ENCODE measurements at places on chromosomes 5 and 9.
A peak's percentile ranks its signal among the peaks of the same experiment; 100 is the strongest.

- no peak for DNase-seq
These were observed 9.5 kb downstream of the KCNV2 start for GRCh38 chr9:2726650-2727340.

GRCh38 chr5:143030349-143030748 lies 260.2 kb downstream of the ARHGAP26 start:
- no peak for DNase-seq

DNA sequence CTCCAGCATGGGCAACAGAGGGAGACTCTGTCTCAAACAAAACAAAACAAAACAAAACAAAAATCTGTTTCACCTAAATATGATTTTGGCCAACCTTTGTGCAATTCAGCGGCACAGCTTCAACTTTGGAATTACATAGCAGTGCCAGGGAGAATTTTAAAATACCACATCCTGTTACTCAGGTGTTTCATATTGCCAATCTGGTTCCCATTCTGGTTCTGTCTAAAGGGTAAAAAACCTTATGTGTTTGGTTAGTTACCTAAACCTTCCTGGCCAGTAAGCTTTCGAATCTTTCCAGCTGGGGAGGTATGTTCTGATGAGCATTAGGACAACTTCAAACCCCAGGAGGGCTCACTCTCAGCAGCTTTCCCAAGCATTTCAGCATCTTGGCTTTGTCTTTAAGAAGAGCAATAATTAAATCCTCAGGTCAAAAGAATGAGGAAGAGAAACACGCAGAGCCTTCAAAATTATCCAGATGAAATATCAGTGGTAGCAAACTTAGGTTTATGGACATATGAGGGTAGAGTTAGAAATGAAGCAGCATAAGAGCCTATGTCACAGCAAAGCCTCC lies 2.7 kb downstream of the DAB2 start:
- DNase-seq: no peak

- no peak for DNase-seq
These were observed 69.0 kb upstream of the DAPK1 start for GRCh38 chr9:87428659-87429058.

- no peak for DNase-seq
These were observed 1.4 kb upstream of the GM2A start for GRCh38 chr5:151251621-151252020.

- DNase-seq: no peak
These were observed 459.6 kb downstream of the ACTL7B start for GRCh38 chr9:108396193-108396592.

DNA sequence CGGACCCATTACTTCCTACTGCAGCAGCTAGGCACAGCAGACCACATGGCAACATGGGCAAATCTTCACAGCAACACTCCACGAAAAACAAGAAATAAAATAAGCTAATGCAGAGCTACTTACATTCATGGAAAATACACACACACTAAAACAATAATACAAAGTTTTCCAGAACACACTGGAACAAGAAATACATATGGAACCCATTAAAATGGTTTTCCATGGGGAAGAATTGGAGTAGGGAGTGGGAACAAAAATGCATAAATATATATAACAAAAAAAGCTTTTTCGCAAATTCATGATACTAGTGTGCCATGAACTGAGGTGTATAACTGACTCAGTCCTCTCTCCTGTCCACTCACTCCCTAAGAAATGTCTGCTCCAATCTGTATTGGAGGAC lies 8.3 kb downstream of the ADAMTS12 start:
- no peak for DNase-seq

DNA sequence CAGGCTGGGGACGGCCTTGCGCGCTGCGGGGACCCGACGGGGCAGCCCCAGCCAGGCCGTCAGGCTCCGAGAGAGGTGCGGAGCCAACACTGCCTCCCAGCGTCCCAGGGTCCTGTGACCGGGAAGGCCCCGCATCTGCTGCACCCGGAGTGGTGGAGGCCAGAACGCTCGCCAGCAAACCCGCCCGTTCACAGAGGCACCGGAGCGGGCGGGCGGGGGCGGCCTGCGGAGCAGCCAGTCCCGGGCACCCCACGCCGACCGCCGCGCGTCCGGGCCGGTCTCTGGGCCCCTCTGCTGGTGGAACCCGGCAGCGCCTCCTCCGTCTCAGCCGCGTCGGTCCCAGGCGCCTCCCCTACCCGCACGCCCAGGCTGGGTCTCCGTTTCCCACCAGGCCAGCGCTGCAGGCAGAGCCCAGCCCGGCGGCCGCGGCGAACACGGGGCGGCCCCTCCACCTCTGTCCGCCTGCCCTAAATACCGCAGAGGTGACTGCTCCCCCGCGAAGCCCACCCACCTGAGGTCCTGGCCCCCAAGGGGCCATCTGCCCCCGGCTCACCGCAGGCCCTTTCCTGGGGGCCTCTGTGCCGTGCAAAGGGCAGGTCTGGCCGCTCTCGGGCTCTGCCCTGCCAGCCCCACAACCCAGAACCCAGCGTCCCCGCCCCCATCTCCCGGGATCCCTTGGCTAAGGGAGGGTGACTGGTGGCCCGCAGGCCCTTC lies 15.9 kb downstream of the EXD3 start:
- DNase-seq: peak; percentile 52

- no peak for DNase-seq
These were observed 23.1 kb upstream of the ACOT12 start for GRCh38 chr5:81417052-81417451.

GRCh38 chr9:77438653-77439052 lies 209.5 kb downstream of the GNA14 start:
- DNase-seq: no peak

DNA sequence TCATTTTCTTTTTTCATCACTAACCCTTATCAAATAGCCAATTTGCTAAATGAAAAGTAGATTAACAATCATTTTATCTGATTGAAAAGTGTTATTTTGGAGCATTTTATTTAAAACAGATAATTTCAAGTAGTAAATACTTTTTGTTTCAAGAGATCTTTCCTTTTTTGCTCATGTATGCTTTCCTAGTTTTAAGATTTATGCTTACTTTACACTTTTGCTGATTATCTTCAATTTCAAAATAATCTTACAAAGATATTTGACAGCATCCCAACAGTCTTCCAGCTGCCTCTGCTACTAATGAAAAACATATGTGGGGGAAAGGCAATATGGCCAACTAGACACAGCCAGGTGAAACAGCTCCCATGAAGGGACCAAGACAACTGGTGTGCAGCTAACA lies 1027.3 kb upstream of the CDH9 start:
- DNase-seq: no peak

DNA sequence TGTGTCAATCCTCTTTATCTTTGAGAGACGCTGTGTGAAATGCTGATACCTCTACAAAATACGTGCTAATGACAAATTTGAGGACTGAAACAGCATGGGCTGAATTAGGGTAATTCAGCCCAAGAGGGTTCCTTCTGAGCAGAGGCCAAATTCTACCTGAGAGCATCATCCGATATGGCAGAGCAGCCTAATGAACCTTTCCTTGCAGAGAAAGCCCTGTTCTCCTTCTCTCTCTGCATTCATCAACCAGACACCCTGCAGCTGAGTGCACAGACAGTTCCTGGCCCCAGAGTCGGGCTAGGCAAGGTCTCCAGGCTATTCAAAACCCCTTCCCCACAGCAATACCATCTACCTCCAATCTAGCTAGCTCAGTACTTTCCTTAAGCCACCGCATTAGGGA lies 77.9 kb downstream of the TRIM32 start:
- DNase-seq: no peak

DNA sequence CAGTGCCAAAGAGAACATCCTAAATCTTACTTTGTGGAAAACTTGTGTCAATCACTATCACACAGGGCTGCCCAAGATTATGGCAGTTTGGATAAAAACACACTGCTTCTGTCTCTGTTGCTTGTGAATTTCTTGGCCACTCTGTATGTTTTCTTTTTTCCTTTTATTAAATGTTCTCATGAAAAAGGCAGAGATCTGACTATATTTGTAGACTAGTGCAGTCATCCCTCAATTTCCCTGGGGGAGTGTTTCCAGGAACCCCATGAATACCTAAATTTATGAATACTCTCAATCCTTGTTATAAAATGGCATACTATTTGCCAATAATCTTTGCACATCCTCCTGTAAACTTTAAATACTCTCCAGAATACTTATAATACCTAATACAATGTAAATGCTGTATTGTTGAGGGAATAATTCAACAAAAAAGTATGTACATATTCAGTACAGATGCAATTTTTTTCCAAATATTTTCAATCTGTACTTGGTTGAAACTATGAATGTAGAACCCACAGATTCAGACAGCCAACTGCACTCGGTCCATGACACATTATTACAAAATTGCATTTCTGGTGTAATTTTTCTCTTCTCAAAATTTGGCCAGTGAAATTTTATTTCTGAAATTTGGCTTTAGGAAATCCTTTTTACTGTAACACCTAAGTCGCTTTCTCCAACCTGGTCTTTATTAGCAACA lies 391.9 kb upstream of the PRR16 start:
- DNase-seq: no peak

GRCh38 chr9:91732187-91733005 lies 217.6 kb downstream of the ROR2 start:
- no peak for DNase-seq

GRCh38 chr5:74413403-74414048 lies 227.0 kb downstream of the ENC1 start:
- no peak for DNase-seq

GRCh38 chr9:69571032-69571431 lies 101.1 kb downstream of the APBA1 start:
- no peak for DNase-seq

All from stimulated activated CD8-positive, alpha-beta memory T cell treated with anti-CD3 and anti-CD28 coated beads, Interleukin-15, amount 100 ng/mL, for 48 hours (primary cell).